T1000 (cell line): ENCODE measurements at places on chromosomes 5 and 9.

DNA sequence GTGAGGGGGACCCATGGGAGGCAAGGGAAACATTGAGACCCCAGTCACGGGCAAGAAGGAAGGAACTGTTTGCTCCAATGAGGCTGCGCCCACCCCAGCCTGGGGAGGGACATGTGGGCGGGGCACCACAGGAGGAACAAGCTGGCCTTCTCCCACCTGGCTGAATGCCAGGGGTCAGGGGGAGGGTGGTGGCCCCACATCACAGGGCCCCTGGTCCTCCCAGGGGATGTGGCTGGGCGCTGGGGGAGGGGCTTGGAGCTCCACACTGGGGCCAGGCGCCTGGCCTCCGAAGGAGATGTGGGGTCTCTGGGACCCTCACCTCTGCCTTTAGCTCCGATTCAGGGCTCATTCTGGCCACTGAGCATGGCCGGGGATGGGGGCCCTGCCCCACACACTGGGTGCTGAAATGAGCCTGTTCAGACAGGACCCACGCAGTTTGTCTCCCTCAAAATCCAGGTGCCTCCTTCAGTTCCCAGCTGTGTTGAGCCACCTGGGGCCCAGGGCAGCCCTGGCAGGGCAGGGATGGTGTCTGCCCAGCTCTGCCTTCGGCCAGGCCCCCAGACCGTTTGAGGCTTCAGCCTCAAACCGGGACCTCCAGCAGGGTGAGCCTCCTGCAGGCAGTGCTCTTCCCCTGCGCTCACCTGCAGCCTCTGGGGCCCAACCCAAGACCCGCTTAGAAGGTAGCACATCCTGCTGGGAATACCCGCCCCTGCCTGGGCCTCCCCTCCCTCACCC is 33.2 kb upstream of the NOTCH1 start:
- peak; percentile 9 for DNase-seq

- DNase-seq: no peak
Measured at GRCh38 chr5:19880859-19881436, 107.1 kb downstream of the CDH18 start.

- DNase-seq: no peak
Measured at GRCh38 chr5:170601619-170602018, 97.8 kb downstream of the KCNIP1 start.

DNA sequence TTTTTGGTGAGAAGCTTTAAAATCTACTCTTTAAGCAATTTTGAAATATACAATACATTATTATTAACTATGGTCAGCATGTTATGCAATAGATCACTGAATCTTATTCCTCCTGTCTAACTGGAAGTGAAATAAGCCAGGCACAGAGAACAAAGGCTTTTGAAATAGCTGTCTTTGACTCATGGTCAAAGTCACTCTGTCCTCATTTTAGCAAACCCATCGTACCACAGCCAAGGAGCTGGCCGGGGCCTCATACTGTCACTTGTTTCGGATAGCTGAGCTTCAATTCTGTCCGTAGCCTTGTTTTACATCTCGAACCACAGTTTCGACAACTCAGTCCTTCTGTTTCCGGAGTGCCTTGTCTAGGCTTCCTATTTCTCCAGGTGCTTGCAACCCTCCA is 19.2 kb downstream of the ADCY2 start:
- DNase-seq: no peak

- DNase-seq: no peak
Measured at GRCh38 chr5:20572614-20573013, 584.6 kb upstream of the CDH18 start.
